ENCODE measurements at places on chromosomes 2 and 18.

- DNase-seq: no peak
These were observed 751.2 kb downstream of the SATB2 start for GRCh38 chr2:198706476-198707082.

GRCh38 chr2:209834767-209835166 lies 63.1 kb downstream of the UNC80 start:
- no peak for DNase-seq

- no peak for DNase-seq
These were observed 107.3 kb downstream of the TANC1 start for GRCh38 chr2:159075727-159076126.

DNA sequence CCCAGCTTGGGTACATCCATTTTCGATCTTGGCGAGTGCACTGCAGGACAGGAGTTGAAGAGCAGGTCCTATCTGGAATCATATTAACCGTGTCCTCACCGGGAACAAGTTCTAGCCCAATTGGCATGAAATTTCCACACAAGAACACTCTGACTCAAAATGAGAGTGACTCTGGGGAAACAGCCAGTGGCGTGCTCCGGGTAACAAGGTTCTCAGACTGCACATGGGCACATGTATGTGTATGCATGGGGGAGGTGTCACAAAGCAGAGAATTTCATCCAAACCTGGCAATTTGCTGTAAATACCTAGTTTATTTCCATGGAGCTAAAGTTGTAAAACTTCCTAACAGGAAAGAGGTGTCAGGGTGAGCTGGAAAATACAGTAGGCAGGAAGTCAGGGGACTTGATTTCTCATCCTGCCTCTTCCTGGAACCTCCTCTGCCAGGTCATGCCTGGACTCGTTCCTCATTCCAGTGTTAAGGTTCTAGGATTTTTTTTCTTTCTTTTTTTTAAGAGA lies 1.7 kb downstream of the TUBB6 start:
- no peak for DNase-seq

GRCh38 chr2:174608866-174609214 lies 11.2 kb upstream of the WIPF1 start:
- DNase-seq: no peak

GRCh38 chr2:155141418-155141817 lies 442.9 kb downstream of the KCNJ3 start:
- no peak for DNase-seq

DNA sequence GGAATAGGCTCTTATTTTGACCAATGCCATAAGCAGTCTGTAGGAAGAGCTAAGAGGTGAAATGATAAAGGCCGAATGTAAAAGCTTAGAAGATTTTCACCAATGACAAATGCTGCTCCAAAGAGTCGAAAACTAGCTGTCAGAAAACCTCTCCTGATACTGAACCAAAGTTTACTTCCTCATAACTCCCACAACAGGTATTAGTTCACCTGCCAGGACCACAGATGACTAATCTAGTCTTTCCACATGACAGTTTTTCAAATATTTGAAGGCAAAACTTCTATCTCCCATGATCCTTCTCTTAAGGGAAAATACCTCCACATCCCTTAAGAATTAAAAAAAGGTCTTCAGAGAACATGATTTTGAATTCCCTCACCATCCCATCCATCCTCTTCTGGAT lies 473.2 kb upstream of the SPHKAP start:
- DNase-seq: no peak

GRCh38 chr2:216698293-216698692 lies 2.9 kb upstream of the IGFBP5 start:
- no peak for DNase-seq

- DNase-seq: no peak
These were observed 154.0 kb downstream of the LAMA1 start for GRCh38 chr18:6963452-6964097.

DNA sequence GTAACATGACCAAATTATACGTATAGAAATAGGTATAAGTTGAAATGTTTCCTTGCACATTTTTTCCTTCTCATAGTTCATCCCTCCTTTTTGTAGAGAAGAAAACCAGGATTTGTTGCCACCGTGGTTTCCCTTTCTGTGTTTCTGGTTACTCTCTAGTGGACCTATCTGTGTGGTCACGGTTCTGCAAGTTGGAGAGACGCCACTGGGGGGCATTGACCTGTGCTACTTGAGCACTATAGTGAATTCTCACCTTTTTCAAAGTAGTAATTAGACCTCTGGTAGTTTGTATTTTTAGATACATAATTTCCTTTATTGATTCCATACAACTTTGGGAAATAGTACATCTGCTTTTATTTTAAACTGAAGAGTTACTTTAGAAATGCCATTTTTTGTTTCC lies 444.8 kb downstream of the PTPRM start:
- no peak for DNase-seq

DNA sequence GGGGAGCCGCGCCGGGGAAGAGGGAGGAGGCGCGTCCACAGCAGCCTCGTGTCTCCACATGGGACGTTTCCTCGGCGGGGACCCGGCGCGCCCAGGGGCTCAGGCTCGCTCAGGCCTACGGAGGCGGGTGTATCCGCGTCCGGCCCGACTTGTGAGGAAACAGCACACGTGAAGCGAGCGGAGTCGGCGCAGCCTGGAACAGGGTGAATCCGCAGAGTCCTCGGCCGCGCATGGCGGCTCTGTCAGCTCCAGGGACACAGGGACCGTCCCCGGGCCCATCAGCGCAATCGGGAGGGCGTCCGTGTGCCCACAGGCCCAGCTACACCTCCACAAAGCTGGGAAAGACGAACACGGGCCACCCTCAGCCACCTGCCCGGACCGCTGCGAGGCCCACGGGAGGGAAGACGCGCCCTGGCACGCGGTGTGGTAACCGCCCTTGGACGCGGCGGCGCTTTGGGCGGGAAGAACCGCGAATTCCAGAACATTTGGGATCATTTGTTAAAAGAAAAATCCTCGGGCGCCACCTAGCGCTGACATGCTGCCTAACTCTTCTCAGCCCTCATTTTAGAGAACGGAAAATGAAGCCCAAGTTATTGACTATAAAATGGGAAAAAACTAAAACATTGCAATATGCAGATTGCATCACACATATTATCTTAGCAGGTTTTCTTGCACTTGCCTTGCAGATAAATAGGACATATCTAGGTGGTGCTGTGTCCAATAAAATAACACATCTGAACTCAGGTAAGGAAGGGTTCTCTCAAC lies 40.4 kb downstream of the TMEM18 start:
- peak; percentile 43 for DNase-seq

- DNase-seq: no peak
These were observed 129.7 kb downstream of the BARD1 start for GRCh38 chr2:214679736-214680135.

DNA sequence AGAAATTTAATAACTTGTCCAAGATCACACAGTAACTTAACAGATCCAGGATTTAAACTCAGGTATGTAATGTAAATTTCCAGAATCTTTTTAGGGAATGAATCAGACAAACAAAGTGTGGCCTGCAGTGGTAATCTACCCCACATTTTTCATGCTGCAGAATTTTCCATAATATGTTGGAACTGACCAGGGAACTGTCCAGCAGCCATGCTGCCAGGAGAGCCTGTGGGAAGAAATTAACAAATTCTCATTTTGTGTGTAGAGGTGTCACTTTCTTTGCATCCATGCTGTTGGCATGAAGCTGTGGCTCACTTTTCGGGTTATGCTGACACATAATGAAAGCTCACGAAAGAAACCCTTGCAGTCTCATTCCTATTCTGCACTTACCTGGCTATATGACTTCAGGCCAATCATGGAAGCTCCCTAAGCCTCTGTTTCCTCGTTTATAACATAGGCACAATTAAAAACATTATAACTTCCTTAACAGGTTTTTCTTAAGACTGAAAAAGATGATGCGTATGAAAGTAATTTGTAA lies 54.7 kb downstream of the CDKL4 start:
- DNase-seq: no peak

DNA sequence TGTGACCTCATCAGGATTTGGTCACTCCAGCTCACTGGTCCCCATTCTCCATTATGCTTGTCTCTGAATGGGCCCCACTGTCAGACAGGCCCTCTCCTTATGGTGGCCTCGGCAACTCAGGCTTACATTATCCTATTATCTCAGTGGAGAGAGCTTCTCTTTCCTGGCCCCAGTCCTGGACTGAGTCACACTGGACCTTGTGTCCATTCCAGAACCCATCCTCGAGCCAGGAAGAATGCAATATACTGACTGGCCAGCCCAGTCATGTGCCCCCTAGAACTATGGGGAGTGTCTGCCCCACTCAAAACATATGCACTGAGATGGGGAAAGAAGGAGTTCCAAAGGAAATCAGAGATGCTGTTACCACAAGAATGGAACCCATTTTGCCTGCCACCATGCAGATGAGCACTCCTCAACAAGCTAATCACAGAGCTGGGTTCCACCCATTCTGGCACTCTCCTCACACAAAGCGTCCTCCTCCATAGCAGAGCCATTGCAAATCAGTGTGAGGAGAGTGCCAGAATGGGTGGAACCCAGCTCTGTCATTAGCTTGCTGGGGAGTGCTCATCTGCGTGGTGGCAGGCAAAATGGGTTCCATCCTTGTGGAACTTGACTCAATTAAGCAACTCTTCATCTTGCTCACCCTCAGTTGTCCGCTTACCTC lies 71.9 kb downstream of the CHRNA1 start:
- DNase-seq: no peak

- no peak for DNase-seq
These were observed 73.6 kb upstream of the RTN4 start for GRCh38 chr2:55123851-55124269.

GRCh38 chr2:188189356-188189755 lies 102.3 kb upstream of the GULP1 start:
- no peak for DNase-seq

GRCh38 chr2:236940916-236941520 lies 144.7 kb upstream of the COPS8 start:
- no peak for DNase-seq

- DNase-seq: no peak
These were observed 37.8 kb upstream of the ASAP2 start for GRCh38 chr2:9168821-9169221.

GRCh38 chr2:83386549-83386948 lies 1072.5 kb downstream of the SUCLG1 start:
- DNase-seq: no peak

GRCh38 chr18:39620551-39621168 lies 2055.1 kb upstream of the CELF4 start:
- no peak for DNase-seq
